ENCODE measurements at places on chromosomes 4 and X.
A peak's percentile ranks its signal among the peaks of the same experiment; 100 is the strongest.

DNA sequence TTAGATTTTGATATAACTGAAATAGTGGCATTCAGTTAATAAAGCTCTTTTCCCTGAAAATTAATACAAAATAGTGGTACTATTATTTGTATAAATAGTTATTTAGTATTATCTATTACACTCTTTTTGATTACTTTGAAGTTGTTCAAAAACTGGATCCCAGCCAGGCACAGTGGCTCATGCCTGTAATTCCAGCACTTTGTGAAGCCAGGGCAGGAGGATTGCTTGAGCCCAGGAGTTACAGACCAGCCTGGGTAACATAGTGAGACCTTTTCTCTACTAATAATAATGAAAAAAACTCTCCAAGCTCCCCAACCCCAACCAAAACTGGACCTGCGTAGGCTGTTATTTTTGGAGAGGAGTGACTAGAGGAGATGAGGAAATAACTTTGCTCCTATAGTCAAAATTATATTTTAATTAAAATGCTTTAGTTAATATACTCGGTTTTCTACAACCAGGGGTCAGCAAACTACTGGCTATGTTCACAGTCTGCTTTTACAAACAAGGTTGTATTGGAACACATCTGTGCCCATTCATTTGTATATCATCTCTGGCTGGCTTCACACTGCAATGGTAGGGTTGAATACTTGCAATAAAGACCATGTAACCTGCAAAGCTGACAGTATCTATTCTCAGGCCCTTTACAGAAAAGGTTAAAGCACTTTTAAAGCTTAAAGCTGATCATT is 27.6 kb downstream of the GUCY1A1 start:
- no peak for DNase-seq
- no peaks in the 10 kb centered on the region for H3K4me1 ChIP-seq
- no peaks in the 10 kb centered on the region for H3K36me3 ChIP-seq

DNA sequence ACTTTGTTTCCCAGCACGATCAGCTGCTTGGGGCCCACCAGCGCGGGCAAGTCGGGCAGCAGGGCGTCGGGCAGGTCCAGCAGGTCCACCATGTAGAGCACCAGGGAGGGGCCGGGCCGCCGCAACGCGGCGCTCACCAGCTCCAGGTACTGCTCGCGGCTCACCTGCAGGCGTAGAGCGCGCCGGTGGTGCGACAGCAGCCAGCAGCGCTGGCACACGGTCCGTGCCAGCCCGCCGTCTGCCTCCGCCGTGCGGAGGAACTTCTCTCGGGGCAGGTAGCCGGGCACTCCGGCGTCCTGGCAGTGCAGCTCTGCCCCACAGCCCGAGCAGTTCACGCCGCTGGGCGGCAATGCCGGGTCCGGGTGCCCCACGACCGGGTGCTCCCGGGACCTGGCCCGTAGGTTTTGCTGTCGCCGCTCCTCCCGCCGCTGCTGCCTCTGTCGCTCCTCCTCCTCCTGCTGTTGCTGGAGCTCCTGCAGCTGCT is 527 bp downstream of the NOA1 start:
- peak; percentile 25 for DNase-seq
- peak overlapping the region; percentile 91 for H3K4me3 ChIP-seq
- peak overlapping the region; percentile 87 for H3K27ac ChIP-seq

- DNase-seq: no peak
- H3K27ac ChIP-seq: no peak overlapping the region
- no peaks in the 10 kb centered on the region for H3K36me3 ChIP-seq
- no peak overlapping the region for H3K4me3 ChIP-seq
Observed at GRCh38 chrX:84223261-84223660, 35.3 kb upstream of the RPS6KA6 start.

DNA sequence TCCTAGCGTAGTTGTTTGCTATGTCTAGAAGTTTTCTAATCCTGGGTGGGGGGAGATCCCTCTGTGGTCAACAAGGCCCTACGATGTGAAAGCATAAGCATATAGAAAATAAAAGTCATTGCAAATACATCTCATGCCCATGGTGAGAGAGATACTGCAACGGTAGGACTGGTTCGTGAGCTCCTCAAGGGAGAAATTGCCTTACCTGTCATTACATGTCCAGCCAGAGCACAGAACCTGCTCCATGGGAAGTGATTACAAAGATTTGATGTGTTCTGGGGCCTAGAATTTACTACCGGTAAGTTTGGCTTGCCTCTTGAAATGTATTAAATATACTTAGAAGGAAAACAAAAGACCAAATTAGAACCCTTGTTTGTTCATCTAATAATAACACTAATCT is 60.9 kb upstream of the FAM47B start:
- no peaks in the 10 kb centered on the region for H3K27me3 ChIP-seq
- no peak overlapping the region for H3K27ac ChIP-seq
- DNase-seq: no peak
- no peaks in the 10 kb centered on the region for H3K4me1 ChIP-seq
- no peaks in the 10 kb centered on the region for H3K36me3 ChIP-seq

DNA sequence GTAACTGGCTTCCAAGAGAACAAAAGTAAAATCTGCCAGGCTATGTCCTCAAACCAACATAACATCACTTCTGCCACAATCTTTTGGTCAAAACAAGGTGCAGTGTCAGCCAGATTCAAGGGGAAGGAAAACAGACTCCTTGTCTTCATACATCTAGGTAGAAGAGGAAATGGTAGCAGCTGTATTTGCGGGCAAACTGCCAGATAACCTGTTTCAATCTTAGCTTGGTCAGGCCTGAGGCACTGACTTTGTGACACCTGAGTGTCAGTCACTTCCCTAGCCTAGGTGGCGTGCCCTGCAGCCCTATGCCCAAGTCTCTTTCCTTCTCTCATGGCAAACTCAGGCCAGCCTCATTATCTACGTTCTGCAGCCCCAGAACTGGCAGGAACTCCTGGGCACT is 146.2 kb upstream of the JADE1 start:
- no peaks in the 10 kb centered on the region for H3K36me3 ChIP-seq
- H3K27ac ChIP-seq: no peak overlapping the region
- no peak overlapping the region for H3K4me3 ChIP-seq
- no peaks in the 10 kb centered on the region for H3K4me1 ChIP-seq
- H3K27me3 ChIP-seq: no peaks in the 10 kb centered on the region
- no peak for DNase-seq

- H3K27me3 ChIP-seq: no peaks in the 10 kb centered on the region
- no peaks in the 10 kb centered on the region for H3K36me3 ChIP-seq
- no peak for DNase-seq
- no peaks in the 10 kb centered on the region for H3K4me1 ChIP-seq
Observed at GRCh38 chr4:117699595-117699994, 334.7 kb upstream of the NDST3 start.

GRCh38 chr4:42167709-42168108 is 15.3 kb upstream of the BEND4 start:
- H3K4me1 ChIP-seq: no peaks in the 10 kb centered on the region
- H3K27me3 ChIP-seq: no peaks in the 10 kb centered on the region
- no peaks in the 10 kb centered on the region for H3K36me3 ChIP-seq
- no peak for DNase-seq
- H3K4me3 ChIP-seq: no peak overlapping the region
- no peak overlapping the region for H3K27ac ChIP-seq

- no peak for DNase-seq
- no peaks in the 10 kb centered on the region for H3K4me1 ChIP-seq
- no peak overlapping the region for H3K4me3 ChIP-seq
- H3K27me3 ChIP-seq: no peaks in the 10 kb centered on the region
Observed at GRCh38 chr4:7323461-7323871, 111.3 kb downstream of the PSAPL1 start.

DNA sequence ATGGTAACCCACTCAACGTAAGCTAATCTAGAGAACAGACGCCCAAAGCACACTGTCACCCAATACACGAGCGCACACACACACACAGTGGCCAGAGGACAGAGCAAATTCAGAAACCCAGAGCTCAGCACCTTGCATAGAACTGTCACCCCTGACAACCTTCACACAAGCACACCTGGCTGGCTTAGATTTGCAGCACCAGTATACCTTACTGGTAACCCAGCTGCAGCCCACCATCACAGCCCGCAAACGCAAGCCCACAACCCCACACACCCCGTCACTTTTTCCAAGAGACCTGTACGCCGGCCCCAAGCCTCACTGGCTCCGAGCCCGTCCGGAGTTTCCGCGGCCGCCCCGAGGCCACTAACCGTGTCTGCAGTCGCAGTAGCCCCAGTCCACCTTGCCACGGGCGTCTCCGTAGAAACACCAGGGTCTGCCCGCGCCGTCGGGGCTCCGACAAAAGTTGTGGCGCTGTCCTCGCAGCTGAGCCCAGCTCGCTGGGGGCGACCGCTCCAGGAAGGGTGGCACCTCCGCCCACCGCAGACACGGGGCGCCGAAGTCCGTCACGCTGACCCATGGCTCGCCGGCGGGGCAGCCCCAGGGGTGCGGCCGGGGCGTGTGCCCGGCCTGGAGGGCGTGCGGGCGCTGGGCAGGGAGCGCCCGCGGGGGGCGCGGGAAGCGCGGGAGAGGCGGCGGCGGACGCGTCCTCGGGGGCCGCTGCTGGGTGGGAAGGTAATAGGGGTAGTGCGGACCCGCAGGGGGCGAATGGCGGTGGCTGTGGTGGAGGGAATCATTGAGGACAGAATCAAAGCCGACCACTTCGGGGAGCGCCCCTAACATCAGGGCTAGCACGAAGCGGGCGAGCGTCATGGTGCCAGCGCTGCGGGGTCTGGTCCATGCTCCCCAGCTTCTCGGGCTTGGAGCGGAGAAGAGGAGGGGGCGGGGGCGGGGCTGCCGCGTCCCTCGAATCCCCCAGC is 664 bp downstream of the PRSS12 start:
- H3K4me3 ChIP-seq: peak overlapping the region; percentile 44
- no peak overlapping the region for H3K27ac ChIP-seq
- DNase-seq: no peak
- peaks cover 31% of the 10 kb centered on the region for H3K27me3 ChIP-seq
- no peaks in the 10 kb centered on the region for H3K36me3 ChIP-seq

- no peaks in the 10 kb centered on the region for H3K27me3 ChIP-seq
- DNase-seq: no peak
- H3K4me3 ChIP-seq: no peak overlapping the region
- H3K36me3 ChIP-seq: no peaks in the 10 kb centered on the region
- H3K4me1 ChIP-seq: no peaks in the 10 kb centered on the region
Observed at GRCh38 chrX:149230689-149231088, 274.4 kb downstream of the IDS start.

DNA sequence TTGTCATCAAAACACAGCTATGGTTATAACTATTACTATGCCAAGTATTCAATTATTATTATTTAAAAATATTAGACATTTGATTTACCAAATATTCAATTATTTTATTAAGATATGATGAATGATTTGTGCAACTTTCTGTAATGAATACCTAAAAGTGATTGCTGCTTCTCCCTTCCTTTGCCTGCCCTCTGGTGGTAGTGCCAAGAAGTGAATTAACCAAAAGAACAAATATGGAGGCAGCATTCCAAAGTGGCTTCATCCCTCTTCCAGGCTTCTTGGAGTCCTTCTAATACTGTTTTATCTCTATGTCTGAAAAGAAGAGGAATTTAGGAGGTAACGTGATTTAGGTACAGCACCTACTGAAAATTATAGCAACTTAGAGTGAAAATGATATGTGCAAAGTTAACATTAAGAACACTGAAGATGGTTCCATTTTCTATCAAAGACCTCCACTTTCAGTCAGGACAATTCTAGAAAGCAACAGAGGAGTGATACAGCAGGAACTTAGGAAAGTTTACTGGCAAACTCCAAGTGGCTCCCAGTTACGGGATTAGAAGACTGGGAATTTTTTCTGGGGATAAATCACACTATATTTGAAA is 43.0 kb downstream of the ENPEP start:
- no peak overlapping the region for H3K4me3 ChIP-seq
- no peaks in the 10 kb centered on the region for H3K36me3 ChIP-seq
- peak; percentile 11 for DNase-seq
- H3K27me3 ChIP-seq: no peaks in the 10 kb centered on the region

GRCh38 chrX:39043838-39044550 is 242.7 kb downstream of the MID1IP1 start:
- DNase-seq: no peak
- no peak overlapping the region for H3K4me3 ChIP-seq
- no peak overlapping the region for H3K27ac ChIP-seq
- H3K36me3 ChIP-seq: no peaks in the 10 kb centered on the region

- H3K27me3 ChIP-seq: no peaks in the 10 kb centered on the region
- H3K36me3 ChIP-seq: peaks cover 9% of the 10 kb centered on the region
- H3K4me1 ChIP-seq: no peaks in the 10 kb centered on the region
- H3K4me3 ChIP-seq: no peak overlapping the region
- no peak for DNase-seq
Observed at GRCh38 chr4:184695178-184695896, 38.6 kb downstream of the CENPU start.

- H3K36me3 ChIP-seq: no peaks in the 10 kb centered on the region
- H3K27ac ChIP-seq: no peak overlapping the region
- no peak for DNase-seq
- H3K27me3 ChIP-seq: no peaks in the 10 kb centered on the region
- no peak overlapping the region for H3K4me3 ChIP-seq
- H3K4me1 ChIP-seq: no peaks in the 10 kb centered on the region
Observed at GRCh38 chr4:78601013-78601412, 49.4 kb downstream of the ANXA3 start.

GRCh38 chr4:37816006-37816405 is 10.5 kb upstream of the PGM2 start:
- H3K4me3 ChIP-seq: no peak overlapping the region
- peak; percentile 13 for DNase-seq
- no peaks in the 10 kb centered on the region for H3K36me3 ChIP-seq
- H3K27me3 ChIP-seq: no peaks in the 10 kb centered on the region
- peaks cover 16% of the 10 kb centered on the region for H3K4me1 ChIP-seq
- peak overlapping the region; percentile 13 for H3K27ac ChIP-seq

GRCh38 chr4:54004463-54004862 is 59.9 kb downstream of the CHIC2 start:
- no peaks in the 10 kb centered on the region for H3K4me1 ChIP-seq
- no peaks in the 10 kb centered on the region for H3K36me3 ChIP-seq
- no peak overlapping the region for H3K4me3 ChIP-seq

DNA sequence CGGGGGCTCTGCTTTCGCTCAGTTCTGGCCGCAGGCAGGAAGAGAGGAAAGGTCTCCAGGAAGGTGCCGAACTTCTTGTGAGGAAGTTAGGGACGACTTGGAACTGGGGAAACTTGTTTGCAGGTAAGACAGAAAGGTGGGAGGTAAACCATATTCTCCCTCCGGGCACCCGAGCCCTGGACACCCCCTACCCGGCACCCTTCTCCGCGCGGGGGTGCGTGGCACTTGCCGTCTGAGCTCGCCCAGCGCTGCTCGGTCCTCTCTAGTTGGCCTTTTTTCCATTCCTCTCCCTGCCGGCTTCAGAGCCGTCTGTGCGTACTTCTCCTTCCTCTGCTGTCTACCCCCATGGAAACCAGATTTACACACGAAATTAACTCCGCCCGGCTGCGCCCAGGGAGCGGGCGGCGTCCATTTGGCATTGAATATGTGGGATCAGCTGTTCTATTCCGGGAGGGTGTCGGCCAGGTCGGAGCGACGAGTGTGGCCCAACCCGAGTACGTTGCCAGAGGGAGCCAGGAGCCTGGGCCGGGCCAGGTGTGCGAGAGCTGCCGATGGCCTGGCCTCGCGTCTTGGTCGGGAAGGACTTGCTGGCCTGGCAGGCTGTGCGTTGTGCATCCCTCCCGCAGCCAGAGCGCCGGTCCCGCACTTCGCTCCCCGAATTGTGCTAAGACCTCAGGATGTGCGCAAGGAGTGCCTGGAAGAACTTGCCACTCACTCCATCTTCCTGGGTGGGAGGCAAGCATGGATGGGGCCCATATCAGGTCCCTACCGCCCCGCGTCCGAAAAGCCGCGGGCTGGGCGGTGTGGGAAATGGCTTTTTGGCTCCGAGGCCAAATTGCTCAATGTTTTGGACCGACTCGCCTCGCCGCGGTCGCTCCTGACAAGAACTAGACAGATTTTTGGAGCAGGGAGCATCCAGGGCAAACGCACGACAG is 1.7 kb downstream of the PDGFRA start:
- peaks cover 68% of the 10 kb centered on the region for H3K27me3 ChIP-seq
- H3K4me1 ChIP-seq: peaks cover 37% of the 10 kb centered on the region
- H3K27ac ChIP-seq: no peak overlapping the region
- H3K4me3 ChIP-seq: no peak overlapping the region
